ENCODE measurements at places on chromosomes 7 and 10.
A peak's percentile ranks its signal among the peaks of the same experiment; 100 is the strongest.

GRCh38 chr7:44080118-44080517 is 2.2 kb downstream of the POLM start:
- DNase-seq: no peak

- DNase-seq: peak; percentile 21
Observed at GRCh38 chr7:45863715-45864114, 9.2 kb downstream of the CCDC201 start.

- peak; percentile 36 for DNase-seq
Observed at GRCh38 chr7:21550076-21550475, 7.2 kb downstream of the DNAH11 start.

DNA sequence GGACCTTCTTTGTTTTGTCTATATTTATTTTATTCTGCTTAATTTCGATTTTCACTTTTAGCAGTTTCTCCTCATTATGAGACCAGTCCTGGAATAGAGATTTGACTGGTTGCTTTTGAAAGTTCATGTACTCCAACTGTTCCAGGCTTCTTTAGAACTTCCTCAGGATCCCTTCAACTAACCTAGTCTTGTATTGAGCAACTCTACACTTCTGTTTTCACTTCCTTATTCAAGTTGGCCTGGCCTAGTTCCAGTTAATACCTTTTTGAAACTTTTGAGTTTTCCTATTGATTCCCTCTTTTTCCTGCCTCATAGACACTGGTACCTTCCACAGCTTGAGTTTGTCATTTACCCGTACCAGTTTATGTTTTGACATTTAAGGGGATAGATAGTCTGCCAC is 421.7 kb downstream of the ATRNL1 start:
- no peak for DNase-seq

Data from DMS53 (cell line).